Fibroblast of skin of scalp (primary cell): ENCODE measurements at places on chromosomes 7 and 10.

DNA sequence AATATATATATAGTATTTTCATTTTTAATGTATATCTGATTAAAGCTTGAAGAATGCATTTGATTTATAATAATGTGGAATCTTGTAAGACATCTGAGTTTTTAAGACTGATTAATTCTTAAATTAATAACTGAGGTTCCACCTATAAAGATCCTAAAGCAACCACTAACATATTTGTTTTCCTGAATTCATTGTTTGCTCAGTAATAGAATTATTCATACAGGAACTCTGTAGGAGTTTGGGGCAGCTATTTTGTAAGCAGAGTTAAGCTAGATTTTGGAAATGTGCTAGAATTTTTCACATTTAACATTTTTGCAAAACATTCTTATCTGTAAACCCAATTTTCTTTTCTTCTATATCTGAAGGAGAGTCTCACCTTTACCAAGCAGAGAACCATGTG lies 88.9 kb downstream of the NRCAM start:
- DNase-seq: no peak

DNA sequence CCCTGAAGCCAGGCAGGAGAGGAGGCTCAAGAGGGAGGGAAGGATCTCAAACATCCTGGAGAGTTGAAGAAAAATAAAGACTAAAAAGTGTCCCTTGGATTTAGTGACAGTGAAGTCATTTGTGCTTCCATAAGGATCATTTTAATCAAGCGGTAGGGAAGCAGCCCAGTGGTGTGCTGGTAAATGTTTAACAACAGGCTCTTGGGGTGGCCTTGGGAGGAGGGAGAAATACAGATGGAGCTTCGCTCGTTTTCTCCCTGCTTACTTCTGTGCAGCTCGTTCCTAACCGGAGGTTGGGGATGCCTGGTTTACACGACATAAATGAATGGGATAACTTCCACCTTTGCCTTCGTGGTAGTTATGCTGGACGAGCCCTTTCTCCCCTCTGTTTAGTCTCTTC lies 140.0 kb downstream of the CAMK1D start:
- no peak for DNase-seq

DNA sequence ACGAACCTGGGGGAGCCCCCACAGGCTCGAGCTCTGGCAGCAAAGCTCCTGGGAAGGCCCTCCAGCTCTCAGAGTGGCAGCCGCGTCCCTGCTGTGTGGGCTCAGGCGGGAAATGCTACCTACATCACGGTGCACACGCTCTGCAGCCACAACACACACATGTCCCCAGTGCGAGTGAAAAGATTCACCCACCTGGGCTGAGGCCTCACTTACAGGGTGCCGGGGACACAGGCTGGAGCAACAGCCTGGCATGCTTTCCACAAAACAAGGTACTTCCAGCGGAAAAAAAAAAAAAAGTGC lies 410.4 kb upstream of the FOXK1 start:
- DNase-seq: no peak

GRCh38 chr10:86263907-86264306 lies 102.7 kb downstream of the GRID1 start:
- no peak for DNase-seq

GRCh38 chr10:15719049-15719898 lies 448 bp downstream of the ITGA8 start:
- DNase-seq: peak; percentile 39

- no peak for DNase-seq
Observed at GRCh38 chr7:158672975-158673374, 31.6 kb downstream of the NCAPG2 start.

DNA sequence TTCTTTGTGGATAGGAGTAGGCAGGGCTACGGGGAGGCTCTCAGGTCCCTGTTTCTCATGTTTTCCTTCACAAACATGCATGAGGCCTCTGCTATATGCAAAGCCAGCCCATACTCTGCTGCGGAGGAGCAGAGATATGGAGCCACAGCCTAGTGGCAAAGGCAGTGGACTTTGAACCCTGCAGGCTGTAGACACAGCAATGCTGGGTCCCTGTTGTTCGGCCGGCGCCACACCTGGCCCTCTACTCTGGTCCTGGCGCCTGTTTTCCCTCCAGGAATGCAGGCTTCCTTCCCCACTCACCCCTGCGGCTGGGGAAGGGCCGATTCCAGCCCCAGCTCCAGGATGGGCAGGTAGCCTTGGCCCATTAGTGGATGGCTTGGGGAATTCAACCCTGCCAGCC lies 11.5 kb downstream of the CLRN3 start:
- DNase-seq: no peak
